Substantia nigra (tissue), 51 donors: ENCODE measurements at places on chromosomes 13 and 19.

DNA sequence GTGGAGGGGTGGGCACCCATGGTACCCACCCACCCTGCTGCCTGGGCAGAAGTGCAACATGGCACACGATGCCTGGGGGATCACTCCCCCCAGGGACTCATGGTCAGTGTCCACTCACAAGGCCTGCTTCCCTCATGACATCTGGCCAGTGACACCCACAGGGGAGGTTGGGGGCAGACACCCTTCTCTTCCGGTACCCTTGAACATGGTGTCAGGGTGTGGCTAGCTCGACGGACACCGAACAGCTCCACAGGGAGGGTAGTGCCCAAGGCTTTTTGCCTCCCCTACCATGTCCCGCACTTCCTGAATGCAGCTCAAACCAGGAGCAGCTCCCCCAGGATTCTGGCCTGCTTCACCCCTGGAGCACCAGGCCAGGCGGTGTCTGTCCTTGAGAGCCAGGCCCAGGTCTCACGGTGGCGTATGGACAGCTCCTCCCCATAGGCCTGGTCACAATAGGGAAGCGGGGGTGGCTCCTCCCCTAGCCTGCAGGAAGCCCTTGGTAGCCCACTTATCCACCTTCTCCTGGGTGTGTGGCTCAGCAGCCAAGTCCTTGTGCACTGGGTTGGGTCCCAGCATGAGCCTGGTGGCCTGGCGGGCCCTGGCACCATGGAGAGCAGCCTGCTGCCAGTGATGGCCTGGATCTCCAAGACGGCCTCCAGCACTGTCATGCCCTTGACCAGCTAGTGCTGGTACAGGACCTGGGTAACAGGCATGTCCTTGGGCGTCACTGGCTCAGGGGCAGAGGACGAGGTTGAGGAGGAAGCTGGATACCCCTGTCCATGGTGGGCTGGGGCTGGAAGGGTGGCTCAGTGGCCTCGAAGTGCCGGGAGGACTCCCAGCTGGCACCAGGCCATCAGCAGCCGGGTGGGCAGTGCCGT lies 7.8 kb downstream of the ACP4 start:
- DNase-seq, result no peak

GRCh38 chr19:608155-609003 lies 18.7 kb downstream of the HCN2 start:
- DNase-seq, result no peak

DNA sequence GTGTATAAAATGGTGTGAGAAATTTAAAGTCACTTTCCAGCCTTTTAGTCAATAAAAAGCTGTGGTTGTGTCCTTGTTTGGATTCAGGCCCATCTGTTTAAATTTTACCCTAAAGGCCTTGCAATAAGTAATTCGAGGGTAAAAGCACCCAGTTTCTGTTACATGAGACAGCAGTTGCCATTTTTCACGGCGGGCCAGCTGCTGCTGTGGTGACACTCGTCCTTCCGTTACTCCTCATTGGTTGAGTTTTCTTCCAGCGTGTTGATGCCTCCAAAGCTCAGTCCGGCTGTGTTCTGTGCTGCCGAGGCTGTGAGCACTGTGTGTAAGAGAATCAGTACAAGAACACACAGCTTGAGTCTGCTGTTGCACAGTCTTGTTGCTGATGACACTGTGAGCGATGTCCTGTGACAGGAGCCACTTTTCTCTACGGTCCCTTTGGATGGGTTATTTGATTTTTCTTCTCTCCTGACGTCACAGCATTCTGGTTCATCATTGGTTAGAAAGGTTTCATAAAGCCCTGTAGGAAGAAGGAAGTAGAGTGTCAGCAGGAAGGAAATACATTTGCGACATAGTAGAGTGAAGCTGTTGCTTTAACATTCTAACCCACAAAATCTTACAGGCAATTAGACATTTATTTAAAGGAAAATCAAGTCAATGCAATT lies 602.5 kb upstream of the ARGLU1 start:
- DNase-seq, result no peak

DNA sequence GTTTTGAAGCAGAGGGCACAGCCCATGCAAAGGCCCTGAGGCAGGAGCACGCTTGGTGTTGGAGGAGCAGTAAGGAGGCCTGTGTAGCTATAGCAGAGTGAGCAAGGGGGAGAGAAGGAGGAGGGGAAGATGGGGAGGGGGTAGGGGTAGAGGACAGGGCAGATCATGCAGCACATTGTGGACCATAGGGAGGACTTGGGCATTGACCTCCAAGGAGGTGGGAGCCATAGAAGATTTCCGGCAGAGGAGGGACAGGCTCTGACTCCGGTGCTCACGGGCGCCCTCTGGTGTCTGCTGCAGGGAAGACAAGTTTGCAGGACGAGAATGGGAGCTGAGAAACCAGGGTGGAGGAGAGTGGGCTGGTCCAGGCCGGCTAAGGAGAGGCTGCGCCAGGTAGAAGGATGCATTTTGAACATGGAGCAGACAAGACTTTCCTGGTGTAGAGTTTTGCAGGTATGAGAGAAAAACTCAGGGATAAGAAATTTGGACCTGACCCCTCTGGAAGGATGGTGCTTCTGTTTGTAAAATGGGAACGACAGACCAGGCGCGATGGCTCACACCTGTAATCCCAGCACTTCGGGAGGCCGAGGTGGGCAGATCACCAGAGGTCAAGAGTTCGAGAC lies 13.7 kb upstream of the CREB3L3 start:
- DNase-seq, result peak; percentile 41

GRCh38 chr19:55474269-55475265 lies 1.9 kb upstream of the ZNF628 start:
- DNase-seq, result no peak

DNA sequence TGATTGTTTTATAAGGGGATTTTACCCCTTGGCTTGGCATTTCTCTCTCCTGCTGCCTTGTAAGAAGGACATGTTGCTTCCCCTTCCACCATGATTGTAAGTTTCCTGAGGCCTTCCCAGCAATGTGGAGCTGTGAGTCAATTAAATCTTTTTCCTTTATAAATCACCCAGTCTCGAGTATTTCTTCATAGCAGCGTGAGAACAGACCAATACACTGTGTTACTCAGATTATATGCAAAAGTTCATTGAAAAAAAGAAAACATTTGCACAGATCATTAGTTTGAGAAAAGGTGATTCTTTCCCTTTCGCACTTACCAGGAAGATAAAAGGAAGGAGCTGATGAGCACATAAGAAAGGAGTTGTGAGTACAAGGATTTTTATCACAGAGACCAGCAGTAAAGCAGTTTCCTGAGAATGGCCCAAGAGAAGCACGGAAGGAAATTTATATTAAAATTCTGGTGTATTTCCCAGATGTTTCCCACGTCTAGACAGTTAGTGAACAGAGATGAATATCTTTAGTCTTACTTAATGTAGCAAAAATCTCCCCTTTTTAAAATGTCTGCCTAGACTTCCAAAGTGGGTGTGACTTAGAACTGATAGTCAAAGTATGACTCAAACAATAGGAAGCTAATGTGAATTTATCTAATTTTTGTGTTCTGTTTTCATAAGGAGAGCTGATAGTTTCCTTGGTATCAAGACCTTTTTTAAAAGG lies 431.8 kb upstream of the SGCG start:
- DNase-seq, result no peak

DNA sequence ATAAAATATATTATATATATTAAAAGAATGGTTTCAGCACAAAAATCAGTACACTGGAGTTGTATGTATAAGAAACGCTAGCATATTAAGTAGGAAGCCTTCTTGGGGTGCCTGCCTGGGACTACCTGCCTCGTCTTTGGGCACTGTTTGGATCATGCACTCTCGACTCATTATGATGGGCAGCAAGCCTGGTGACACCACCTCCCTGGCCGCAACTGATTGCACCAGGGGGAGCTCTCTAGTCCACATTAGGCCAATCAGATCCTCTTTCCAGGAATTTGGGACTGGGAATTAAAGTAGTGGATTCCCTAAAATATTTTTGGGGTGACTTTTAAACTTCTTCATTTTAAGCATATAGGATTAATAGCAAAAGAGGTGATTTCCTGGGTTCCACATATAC lies 56.0 kb upstream of the RGCC start:
- no peak for DNase-seq

- no peak for DNase-seq
Observed at GRCh38 chr13:100306434-100306999, 217.6 kb downstream of the PCCA start.

GRCh38 chr13:90493667-90494066 lies 853.8 kb upstream of the MIR17HG start:
- no peak for DNase-seq
